ENCODE measurements at places on chromosomes 3 and 15.

DNA sequence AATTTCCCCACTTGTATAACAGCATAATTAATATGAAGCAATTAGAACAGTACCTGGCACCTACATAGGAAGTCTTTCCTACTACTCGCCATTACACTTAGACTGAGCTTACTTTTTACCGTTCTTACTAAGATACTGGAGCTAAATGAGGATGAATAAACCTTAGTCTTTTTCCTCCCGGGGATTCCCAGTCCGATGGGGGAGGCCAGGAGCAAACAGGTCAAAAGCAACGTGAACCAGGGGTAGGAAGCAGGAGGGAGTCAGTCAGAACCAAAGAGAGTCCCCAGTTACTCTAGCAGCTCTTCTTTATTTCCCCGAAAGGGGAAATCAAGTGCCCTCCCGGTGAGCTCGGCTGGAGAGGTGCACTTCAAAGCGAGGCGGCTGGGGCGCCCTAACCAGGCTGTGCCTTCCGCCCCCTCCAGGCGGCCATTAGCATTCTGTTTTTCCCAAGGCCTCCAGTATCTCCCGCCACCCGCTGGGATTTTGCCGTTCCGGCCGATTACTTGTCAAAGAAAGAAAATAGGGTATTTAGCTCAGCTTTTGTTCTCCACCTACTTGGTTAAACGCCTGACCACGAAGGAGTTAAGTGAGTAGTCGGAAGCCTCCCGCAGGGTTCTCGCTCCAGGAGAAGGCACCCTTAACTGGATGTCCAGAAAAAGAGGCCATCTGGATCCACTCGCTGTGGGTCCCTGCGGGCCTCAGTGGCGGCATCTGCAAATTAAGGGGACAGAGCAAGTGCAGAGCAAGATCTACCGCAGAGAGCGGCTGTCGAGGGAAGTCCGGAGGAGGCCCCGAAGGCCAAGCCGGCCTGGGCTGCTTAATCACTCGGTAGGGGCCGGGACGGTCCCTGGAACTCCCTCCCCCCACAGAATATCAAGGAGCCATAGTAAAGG is 6.3 kb upstream of the EOMES start:
- DNase-seq = peak; percentile 11

DNA sequence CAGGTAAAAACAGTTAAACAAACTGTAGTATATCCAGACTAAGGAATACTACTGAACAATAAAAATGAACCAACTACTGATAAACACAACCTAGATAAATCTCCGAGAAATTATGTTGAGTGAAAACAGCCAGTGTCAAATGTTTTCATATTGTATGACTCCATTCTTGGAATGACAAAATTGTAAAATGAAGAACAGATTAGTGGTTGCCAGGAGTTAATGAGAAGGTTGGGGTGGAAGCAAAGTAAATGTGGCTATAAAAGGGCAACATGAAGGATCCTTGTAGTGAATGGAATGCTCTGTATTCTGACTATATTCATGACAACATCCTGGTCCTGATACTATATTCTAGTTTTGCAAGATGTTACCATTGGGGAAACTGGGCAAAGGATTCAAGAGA is 27.5 kb upstream of the ACKR4 start:
- no peak for DNase-seq

DNA sequence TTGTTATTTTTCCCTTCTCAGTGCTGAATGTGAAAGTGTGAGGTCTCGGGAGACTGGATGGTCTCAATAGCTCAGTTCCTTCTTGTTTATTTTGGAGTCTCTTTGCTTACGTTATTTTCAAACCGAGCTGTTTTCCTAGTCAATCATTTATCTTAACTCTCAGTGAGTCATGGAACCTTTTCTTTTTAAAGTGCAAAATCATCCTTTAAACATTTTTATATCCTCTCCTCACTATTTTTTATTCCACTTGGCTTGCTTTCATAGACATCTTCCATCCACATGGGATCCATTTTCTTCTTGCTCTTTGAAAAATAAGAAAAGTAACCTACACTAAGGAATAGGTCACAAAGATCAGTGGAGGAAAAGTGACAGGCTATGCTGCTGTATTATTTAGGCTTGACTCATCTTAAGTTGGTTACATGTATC is 497.8 kb downstream of the NAALADL2 start:
- DNase-seq = no peak

- no peak for DNase-seq
Observed at GRCh38 chr3:81732642-81733041, 28.8 kb downstream of the GBE1 start.

All from NCI-H187 (cell line).